ENCODE measurements at places on chromosomes 16 and 17.

DNA sequence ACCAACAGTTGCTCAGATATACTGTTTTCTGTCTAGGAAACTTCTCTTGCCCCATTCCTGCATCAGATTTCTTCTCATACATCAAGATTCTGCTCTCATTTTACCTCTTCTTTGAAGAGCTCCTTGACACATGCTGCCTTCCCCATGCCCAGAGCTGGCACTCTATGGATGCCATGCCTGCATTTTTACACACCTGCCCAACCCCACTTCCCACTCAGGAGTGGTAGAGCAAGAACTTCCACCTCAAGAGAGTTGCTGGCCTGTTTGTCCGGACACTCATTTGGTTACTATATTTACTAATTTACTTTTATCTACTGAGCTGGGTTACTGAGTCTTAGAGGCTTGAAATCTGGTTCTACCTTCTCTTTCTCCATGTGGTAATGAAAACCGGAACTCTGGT lies 98.3 kb upstream of the HLF start:
- no peak for DNase-seq

DNA sequence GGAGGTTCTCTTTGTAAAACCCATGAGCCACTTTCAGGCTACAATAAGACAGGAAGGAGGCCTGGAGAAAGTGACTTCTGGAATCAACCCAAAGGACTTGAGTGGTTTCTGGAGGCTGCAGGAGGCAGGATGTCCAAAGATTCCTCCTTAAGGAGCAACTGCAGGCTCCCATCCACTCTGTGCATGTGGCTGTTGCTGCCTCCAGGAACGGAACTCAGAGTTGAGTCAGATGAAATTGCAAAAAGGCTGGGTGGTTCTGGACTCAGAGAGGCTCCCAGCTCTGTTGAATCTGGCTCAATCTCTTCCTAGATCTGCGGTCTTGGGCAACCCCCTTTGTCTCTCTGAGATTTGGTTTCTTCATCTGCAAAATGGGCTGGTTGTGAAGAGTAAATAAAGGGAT lies 197.1 kb downstream of the SHISA9 start:
- no peak for DNase-seq

- DNase-seq: peak; percentile 57
Observed at GRCh38 chr17:44911133-44912001, 3.9 kb downstream of the GFAP start.

DNA sequence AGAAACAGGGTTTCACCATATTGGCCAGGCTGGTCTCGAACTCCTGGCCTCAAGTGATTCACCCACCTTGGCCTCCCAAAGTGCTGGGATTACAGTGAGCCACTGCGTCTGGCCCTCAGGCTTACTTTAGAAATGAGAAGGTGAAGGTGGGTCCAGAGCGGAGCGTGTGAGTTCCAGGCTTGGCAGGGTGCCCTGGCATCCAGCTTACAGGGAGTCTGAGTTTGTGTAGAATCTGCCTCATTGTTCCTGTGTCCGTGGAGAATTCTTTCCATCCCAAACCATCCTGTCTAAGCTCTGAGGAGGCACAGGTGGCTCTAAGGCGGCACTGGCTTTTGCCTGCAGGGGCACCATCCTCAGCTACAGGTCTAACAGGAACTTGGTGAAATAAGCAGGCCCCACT lies 50.6 kb downstream of the RAB11FIP3 start:
- no peak for DNase-seq

GRCh38 chr16:86862595-86863280 lies 284.4 kb downstream of the FOXL1 start:
- DNase-seq: no peak

- DNase-seq: no peak
Observed at GRCh38 chr17:82156284-82156925, 56.2 kb downstream of the CCDC57 start.

DNA sequence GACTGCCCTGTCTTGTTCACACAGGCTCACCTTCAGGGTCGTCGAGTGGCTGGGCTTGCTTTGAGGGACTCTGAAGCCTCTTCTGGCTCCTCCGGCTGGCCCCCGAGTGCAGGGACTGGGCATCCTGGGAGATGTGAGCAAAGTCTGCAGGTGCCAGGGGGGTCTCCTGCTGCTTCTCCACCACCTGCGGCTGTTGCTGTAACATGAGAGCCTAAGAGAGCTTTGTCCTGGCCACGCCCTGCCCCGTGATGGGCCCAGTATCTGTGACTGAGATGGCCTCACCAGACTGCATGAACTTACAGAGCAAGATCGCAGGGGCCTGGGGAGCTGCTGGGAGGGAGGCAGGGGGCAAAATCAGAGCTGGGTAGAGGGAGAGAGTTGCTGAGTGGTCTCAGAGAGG lies 12.5 kb downstream of the ERN2 start:
- no peak for DNase-seq

DNA sequence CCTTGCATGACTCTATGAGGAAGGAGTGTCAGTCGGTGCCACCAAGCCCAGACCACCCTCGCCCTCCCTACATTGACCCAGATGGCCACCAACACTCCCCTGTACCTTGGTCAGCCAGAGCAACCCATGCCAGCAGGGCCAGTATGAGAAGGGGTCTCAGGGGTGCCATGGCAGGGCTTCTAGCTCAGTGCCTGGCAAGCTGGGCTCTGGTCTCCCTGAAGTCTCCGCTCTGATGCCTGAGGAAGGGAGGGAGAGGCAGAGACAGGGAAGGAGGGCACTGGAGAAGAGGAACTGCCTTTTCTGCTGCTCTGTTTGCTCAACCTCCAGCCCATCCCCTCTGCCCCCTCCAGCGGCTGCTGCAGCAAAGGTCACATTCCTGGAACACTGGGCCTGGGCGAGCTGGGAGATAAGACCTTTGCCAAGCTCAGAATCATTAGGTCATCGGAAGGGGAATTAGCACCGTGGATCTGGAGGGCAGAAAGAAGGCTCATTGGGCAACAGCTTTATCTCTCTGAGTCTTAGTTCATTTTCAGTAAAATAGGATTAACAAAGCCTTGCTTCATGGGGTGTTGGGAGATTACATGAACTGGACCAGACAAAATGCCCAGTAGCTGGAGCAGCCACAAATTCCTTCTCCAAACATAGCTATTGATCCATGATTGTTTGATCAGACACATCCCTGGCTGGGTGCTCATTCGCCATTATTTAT lies at the start of gene VTN:
TSS of gene VTN (minus strand) at position 273 of the 709 bp plus-strand sequence. CDS start at position 169, 104 bp downstream.
- DNase-seq: peak; percentile 51

DNA sequence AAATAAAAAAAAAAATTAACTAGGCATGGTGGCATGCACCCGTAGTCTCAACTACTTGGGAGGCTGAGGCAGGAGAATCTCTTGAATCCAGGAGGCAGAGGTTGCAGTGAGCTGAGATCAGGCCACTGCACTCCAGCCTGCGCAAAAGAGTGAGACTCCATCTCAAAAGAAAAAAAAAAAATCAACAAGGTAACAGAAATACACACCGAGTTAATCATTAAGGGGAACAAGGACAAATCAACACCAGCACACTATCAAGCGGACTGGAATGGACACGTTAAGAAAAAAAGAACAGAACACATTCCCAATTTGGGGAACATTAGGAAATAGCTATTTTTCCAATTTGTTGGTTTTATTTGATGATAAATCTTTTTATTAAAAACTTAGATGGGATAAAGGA lies 28.4 kb upstream of the GLG1 start:
- DNase-seq: no peak

DNA sequence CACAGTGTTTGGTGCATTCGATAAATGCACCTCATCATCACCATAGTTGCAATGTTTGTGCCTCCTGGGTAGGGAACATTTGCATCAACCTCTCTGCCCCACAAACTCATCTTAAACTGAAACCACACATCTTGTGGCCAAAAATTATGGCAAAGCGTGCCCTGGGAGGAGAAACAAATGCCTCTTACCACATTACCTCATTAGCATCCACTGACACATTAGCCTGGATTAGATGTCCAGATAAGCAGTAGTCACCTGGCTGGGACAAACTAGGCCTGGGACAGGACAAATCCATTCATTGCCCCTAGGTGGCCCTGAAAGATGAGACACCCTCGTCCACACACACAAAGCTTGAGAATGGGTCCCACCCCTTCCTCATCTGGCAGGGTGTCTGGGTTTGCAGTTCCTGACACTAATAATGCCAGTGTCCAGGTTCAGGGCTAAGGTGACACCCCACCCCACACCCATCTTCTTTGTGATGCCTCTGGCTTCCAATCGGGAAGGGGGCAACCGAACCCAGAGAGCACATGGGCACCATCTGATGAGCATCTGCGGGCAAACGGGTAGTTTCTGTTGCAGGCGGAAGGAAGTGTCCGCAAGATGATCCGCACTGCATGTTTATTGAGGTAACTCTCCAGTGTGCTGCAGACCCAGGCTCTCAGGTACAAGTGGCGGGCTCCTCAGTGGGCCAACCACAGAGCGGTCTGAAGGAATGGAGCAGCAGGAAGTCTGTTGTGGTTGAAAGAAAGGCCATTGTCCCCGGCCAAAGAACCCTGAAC lies 8.6 kb downstream of the XYLT1 start:
- DNase-seq: no peak

GRCh38 chr17:41101586-41102259 lies at the start of gene KRTAP4-16:
KRTAP4-16 (minus strand) TSS chr17:41102209; CDS start chr17:41102209, 0 bp downstream.
- DNase-seq: no peak

- DNase-seq: no peak
Observed at GRCh38 chr17:1267471-1267943, 2.7 kb upstream of the BHLHA9 start.

GRCh38 chr16:77840673-77841501 lies 52.5 kb downstream of the VAT1L start:
- no peak for DNase-seq

DNA sequence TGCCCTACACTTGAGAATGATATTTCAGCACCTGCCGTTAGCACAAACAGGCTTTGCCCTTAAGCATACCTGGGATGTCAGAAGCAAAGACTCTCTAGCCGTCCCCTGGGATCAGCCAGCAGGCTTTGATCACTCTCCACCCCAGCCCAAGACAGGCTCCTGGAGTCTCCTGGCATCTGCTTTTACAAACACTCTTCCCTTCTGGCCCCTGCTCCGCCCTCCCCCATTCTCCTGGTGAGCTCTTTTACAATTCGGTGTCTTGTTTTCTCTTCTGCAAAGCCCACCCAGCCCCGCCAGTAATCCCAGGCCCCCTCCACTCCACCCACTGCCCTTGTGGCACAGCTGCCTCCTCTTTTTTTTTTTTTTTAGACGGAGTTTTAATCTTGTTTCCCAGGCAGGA lies 50.4 kb downstream of the KATNIP start:
- no peak for DNase-seq

DNA sequence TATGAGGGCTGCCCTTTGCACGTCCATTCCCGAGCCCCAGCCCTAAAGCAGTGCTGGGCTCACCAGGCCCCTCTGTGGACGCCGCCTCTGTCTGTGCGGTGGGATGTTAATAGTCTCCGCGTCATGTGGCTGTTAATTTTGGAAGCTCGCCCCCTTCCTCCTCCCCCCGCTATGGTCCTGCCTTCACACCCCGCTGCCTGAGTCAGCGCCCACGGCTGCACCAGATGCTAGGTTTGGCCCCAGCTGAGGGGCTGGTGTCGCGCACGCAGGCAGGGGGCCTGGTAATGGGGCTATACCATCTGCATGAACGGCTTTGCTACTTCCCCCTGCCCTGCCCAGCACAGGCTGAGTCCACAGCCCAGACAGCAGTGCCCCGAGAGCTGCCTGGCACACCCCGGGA lies 4.1 kb upstream of the SSTR5 start:
- DNase-seq: no peak

DNA sequence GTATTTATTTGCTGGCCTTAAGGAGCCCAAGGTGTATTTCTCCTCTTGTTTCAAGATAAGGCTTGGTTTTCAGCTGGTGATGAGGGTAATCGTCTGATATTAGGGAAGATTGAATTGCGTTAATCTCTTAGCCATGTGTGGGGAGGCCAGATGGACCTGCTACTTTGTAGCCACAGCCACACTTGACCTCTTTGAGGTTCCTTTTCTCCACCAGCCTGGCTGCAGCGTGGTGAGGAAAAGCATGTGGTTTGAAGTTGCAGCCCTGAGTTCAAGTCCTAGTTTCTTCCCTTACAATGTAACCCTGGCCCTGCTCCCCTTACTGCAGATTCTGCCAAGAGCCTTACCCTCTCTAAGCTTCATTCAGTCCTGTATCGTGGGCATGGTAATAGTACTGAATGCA lies 3.1 kb downstream of the MINK1 start:
- no peak for DNase-seq

GRCh38 chr17:5182597-5183409 lies 8.9 kb downstream of the ZNF594 start:
- DNase-seq: no peak

GRCh38 chr16:84007520-84007919 lies 35.1 kb downstream of the SLC38A8 start:
- DNase-seq: no peak

GRCh38 chr16:3767333-3767986 lies 50.1 kb upstream of the TRAP1 start:
- DNase-seq: no peak

- no peak for DNase-seq
Observed at GRCh38 chr16:85092309-85092708, 20.0 kb downstream of the CIBAR2 start.

GRCh38 chr17:2346475-2346874 lies 9.2 kb downstream of the SGSM2 start:
- DNase-seq: no peak

- DNase-seq: no peak
Observed at GRCh38 chr17:56636265-56636664, 42.8 kb downstream of the NOG start.

DNA sequence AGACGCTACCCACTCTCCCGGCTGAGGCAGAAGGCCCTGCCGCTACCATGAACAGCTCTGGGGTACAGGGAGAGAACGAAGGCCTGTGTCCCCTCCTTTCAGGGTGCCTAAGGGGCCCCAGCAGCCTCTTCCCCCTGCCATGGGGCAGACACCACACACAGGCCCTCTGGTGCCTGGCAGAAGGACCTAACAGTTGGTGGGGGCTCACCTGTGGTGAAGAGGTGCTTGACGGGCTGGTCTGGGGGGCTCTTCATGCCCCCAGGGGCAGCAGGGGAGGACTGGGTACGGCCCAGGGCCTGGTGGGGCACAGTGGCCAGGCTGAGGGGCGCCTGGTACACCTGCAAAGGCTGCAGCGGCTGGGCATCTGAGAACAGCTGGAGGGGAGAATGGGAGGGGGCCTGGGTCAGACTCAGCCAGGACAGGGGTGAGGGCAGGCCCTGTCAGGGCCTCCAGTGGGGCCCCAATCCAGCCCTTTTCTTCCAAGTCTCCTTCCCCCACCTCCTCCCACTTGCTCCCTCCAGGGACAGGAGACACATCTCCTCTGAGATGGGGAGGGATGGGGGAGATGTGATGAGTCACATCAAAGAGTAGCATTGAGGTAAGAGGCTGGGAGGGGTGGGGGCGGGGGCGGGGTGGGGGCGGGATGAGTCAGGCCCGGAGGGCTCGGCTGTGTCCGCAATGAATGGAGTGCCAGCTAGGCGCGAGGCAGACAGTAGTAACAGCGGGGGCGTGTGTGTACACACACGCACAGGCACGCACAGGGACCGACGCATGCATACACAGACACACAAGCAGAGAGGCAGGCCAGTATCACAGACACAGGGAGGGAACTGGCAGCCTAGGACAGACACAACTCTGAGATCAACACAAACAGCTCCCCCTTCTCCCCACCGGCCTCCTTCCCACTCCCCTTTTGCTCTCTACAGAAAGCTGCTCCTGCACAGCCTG lies 16.1 kb downstream of the G6PC3 start:
- DNase-seq: peak; percentile 55

- no peak for DNase-seq
Observed at GRCh38 chr16:50627419-50627818, 53.7 kb downstream of the SNX20 start.
